Cortex of kidney (tissue), 1 donor: ENCODE measurements at places on chromosomes 6 and 20.

GRCh38 chr6:105485456-105485855 lies 82.6 kb upstream of the PREP start:
- DNase-seq, result no peak

- no peak for DNase-seq
Observed at GRCh38 chr6:5108068-5108467, 22.9 kb downstream of the PPP1R3G start.

- no peak for DNase-seq
Observed at GRCh38 chr6:71248306-71248765, 40.3 kb upstream of the OGFRL1 start.

GRCh38 chr6:2976571-2977085 lies 5.3 kb upstream of the SERPINB6 start:
- no peak for DNase-seq

GRCh38 chr6:50862176-50862575 lies 43.5 kb downstream of the TFAP2B start:
- no peak for DNase-seq
